ENCODE measurements at places on chromosomes 5 and 9.

DNA sequence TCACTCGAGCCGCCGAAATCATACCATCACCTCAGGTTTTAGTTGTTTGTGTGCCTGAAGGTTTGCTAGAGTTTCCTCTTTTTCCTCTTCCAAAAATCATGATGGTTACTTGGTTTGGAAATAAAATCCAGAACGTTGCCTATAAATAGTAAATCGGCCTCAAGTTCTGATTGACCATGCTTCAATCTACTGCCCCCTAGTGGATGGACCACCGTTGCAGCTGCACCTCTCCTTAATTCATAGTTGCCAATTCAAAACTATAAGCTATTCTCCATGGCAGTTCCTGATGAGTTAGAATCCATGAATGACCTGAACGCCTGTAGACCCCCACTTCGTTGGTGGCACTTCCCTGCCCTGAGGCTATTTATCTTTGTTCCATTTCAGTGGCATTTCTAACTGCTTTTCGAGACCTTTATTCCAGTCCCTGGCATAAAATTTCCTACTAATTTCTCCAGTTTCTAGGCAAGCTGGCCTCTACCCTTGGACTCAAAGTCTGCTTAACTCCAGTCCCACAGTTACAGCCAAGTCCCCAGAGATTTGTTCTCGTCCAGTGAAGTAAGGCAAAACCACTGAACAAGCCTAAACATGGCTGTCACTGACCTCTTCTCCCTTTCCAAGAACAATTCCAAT, 422.6 kb downstream of the EFNA5 start:
- no peak for DNase-seq

DNA sequence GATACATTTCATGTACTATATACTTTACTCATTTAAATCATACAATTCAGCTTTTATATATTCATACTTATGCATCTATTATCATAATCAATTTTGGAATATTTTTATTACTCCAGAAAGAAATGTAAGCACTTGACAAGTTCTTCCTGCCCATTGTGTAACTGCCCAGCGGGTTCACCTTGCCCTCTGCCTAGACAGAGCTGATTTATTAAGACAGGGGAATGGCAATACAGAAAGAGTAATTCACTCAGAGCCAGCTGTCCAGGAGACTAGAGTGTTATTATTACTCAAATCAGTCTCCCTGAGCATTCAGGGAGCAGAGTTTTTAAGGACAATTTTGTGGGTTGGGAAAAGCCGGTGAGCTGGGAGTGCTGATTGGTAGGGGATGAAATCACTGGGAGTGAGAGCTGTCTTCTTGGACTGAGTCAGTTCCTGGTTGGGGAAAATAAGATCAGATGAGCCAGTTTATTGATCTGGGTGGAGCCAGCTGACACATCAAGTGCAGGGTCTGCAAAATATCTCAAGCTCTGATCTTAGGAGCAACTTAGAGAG, 16.1 kb upstream of the SPIN1 start:
- DNase-seq = no peak

DNA sequence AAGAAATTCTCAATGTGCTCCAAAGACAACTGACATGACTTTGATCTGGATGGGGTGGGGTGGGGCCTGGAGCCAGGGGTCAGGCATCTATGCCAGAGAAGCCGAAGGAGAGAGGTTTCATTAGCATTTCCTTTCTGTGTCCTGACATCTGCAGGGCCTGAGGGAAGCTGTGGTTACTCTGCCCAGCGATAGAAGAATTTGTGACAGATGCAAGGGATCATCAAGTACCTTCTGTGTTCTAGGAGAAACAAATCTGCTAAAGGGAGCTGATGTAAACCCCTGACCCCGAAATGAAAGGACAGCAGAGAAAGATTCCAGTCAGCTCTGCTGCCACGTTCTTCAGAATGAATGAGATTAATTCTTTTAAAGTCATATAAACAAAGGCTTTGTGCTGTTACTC, 335.7 kb downstream of the PRELID2 start:
- DNase-seq = no peak

- no peak for DNase-seq
Measured at GRCh38 chr5:542319-543311, 18.4 kb upstream of the SLC9A3 start.

DNA sequence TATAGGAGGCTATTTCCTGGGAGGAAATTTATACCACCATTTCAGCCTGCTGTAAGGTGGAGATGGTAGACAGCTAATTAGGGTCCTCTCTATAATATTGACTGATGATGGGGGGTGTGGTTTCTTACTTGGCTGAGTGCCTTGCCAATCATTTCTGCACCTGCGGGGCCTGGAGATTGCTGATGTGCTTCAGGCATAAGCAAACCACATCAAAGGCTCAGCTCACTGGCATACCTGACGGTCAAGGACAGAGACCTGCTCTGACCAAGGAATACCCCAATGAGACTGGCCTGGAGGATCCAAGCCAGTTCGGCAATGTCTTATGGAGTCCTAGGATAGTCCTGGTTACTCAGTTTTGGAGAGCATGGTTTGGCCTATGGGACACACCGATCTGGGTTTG, 29.5 kb downstream of the ANKH start:
- DNase-seq = no peak

DNA sequence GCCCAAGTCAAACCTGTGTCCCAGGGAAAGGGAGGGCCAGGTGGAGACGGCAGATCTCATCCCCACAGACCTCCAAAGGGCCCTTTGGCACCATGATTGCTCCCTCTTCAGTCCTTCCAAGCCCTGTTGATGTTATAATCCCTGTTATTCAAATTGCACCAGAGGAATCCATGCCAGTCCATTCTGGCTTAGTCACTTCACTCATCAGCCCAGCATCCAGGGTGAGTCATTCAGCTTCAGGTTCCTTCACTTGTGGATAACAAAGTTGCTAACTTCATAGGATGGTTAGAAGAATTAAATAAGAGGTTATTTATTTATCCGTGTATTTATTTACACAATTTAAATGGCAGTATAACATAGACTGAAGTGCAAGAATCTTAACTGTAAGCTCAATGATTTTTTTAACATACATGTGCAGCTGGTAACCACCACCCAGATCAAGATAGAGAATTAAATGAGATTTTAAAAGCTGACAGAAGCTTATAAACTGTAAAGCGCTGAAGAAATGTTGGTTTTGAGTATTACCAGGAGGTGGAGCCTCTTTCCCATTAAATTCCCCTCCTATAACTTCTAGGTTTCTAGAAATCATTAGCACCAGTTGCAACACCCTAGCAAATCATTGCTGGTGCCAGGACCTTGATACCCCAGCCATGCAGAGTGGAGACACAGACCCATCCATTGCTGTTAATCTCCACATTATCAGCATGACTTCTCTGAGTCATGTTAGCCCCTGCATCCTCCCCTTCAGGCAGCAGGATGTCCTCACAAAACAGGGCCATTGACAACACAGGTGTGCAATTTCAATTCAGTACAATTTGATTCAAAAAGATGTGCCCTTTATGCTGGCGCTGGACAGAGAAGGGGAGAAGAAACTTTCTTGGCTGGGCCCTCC, 77.4 kb downstream of the SEC61B start:
- peak; percentile 31 for DNase-seq

DNA sequence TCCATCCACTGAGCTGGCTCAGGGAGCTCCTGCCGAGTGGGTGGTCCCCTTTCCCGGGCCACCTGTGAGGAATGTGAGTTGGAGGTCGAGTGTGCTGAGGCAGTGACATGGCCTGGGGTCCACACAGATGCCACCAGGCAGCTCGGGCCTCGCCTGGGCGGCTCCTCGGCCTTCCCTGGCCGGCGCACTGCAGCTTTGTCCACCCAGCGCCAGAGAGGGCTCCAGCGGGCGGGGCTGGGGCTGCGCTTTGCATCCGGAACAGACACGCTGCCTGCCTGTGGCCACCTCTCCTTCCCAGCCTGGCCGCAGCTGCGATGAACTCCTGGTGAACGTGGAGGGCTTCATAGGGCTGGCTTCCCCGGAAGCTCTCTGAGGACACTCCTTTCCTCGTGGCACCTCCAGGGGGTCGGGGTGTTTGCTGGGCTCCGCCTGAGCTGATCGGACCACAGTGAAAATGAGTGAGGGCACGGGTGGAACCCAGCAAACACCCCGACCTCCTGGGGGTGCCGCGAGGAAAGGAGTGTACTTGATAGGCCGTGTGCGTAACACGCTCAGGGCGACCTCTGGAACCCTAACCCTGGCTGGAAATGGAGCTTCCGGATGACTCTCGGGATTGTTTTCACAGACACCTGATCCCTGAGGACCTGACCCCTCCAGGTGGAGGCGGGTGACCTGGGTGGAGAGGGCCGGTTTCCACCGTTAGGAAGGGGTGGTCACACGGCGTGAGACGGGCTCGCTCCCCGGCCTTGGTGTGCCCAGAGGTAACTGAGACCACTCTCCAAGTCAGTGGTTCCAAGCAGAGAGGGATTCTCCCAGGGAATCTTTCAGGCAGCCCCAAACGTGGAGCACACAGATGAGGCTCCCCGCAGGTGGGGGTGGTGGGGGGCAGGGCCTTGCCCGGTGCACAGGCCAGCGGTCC, 31.8 kb upstream of the RXRA start:
- DNase-seq = no peak

DNA sequence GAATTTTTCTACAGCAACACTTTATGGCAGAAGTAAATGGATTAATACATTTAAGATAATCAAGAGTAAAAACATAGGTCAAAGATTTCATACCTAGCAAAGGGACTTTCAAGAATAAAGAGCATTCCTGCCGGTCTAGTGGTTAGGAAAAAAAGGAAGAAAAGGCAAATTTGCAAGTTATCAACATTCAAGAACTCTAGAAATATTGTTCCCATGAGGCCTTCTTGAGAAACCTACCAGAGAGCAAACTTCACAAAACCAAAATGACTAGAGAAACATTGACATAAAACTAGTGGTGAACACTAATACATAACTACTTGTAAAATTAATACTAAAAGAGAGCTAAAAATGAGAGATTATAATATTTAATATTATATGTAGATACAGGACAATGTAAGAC, 320.2 kb upstream of the RGMB start:
- DNase-seq = no peak

- DNase-seq = no peak
Measured at GRCh38 chr9:122374885-122375420, 4.1 kb downstream of the PTGS1 start.

GRCh38 chr9:127237801-127238200, 26.8 kb upstream of the GARNL3 start:
- no peak for DNase-seq

GRCh38 chr5:115641948-115642347, 16.1 kb upstream of the TMED7 start:
- DNase-seq = no peak

DNA sequence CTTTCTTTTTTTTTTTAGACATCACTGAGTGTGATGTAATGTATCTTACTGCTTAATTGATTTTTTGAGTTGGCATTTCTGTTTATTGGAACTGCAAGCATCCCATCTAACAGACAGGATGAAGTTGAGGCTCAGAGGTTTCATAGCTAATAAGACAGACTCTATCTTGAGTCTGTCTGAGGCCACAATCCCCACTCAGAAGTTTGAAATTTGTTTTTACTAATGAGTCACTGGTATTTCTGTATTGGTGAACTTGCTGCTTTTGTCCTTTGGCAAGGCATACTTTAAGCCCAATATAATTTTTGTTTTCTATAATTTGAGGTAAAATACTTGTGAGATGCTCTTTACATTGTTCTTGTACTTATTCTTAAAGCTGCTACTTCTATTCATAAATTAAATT, 491.2 kb downstream of the PSAT1 start:
- DNase-seq = peak; percentile 17

Data from HS-27A (cell line).